ENCODE measurements at places on chromosomes 2 and 18.
A peak's percentile ranks its signal among the peaks of the same experiment; 100 is the strongest.

GRCh38 chr2:42622943-42623676 lies 54.7 kb downstream of the MTA3 start:
- no peak for DNase-seq

DNA sequence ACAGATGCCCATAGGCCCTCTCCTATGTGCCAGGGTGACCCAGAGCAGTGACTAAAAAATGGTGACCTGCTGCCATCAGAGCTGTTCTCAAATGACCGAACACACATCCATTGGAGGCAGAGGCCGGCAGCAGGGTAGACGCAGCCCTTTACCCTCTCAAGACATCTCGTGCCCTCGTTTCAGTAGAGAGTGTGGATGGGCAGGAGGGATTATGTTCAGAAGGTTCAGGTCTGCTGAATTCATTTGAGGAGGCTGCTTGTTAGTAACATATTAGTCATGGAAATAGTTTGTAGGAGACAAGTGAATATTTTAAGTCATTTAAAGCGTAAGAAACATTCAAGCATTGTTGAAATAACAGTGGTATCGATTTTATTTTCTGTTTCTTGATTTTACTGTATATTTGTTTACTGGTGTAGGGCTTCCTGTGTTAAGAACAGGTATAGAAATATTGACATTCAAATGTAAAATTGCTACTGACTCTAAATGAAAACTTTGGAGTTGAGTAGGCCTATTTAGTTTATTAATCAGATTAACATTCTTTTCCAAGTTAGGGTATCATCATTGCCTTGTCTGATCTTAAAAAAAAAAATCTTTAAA lies 82.6 kb downstream of the ZNF532 start:
- DNase-seq, result no peak

DNA sequence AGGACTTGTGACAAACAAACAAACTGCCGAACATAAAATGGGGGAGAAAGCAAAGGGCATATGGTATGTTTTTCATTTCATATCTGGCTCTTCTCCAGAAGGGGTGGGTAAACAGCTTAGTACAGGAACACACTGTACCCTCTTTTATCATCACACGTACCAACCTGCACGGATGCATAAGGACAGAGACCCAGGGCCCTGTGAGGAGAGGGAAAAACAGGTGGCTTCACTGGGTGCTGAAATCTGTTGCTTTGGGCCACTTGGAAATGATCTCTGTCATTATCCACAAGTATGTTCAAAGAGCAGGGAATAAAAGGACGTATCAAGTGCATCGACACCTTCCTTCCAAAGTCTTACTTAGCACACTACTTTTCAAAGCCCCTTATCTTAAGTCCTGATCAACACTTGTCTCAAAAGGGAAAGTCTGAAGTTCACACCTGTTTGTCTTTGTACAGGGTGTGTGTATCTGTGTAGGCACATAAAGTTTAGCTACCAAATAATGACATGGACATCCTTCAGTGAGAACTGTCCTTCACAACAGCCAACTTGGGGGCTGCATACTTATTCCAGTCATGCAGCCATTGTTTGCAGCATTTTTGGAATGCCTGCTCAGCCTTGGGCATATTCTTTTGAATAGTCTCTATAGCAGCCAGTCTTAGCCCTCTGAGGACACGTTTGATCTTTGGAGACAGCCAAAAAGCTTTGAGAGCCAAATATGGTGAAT lies 60.6 kb downstream of the IRS1 start:
- no peak for DNase-seq

DNA sequence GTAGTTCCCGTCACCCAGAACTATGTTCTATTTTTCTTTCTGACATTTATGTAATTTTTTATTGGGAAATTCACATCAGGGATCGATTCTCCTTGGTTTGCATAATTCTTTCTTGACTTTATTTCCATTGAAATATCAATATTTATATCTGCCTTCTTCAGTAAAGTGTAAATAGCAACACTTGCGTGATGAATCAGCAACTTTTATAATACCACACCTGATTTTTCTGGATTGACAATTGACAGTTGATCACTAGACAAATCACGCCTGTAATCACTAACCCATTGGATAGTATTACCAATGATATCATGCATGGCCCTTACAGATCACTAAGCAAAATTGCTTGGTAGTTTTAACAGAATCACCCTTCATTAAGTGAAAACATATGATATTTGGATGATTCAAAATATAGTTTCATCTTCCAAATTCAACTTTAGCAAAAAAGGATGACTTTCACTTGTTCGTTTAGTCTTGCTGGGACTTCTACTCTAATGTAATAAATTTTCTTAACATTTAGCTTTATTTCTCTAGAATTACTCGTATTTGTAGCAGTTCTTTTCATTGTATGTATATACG lies 139.0 kb upstream of the RASGRP3 start:
- no peak for DNase-seq

- no peak for DNase-seq
Observed at GRCh38 chr2:82665691-82666090, 1793.4 kb downstream of the SUCLG1 start.

DNA sequence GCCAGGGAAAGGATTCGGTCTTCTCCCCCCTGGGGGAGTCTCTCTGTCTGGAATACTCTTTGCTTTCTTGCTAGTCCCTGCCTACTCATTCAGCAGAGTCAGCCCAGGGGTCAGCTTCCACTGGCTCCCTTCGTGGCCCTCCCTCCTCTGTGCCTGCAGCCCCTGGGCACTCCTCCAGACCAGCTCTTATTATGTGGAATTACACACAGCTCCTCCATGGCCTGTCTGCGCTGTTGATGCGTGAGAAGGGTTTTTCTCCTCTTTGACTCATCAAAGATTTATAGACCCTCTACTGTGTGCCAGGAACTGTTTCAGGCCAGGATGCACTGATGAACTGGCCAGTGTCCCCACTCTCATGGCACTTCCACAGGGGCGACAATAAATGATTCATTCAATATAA lies 44.4 kb downstream of the ST8SIA5 start:
- no peak for DNase-seq

DNA sequence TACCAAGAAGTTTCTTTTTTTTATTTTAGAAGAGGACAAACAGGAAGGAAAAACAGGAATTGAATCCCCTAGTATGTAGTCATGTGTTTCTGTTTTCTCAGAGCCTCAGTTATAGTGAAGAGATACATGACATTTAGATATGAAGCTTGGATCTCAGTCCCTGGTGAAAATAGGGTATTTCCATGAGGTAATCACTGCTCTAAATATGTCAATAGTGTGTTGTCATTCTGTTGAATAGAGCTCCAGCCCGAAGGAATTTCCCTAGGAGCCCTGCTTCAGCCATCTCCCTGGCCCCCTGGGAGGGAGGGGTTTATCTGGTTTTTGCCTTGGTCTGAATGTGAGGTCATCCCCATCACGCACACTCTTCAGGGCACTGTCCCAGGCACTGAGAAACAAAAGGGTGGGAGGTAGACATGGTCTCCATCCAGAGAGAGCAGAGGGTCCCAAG lies 47.1 kb upstream of the REL start:
- peak; percentile 48 for DNase-seq

DNA sequence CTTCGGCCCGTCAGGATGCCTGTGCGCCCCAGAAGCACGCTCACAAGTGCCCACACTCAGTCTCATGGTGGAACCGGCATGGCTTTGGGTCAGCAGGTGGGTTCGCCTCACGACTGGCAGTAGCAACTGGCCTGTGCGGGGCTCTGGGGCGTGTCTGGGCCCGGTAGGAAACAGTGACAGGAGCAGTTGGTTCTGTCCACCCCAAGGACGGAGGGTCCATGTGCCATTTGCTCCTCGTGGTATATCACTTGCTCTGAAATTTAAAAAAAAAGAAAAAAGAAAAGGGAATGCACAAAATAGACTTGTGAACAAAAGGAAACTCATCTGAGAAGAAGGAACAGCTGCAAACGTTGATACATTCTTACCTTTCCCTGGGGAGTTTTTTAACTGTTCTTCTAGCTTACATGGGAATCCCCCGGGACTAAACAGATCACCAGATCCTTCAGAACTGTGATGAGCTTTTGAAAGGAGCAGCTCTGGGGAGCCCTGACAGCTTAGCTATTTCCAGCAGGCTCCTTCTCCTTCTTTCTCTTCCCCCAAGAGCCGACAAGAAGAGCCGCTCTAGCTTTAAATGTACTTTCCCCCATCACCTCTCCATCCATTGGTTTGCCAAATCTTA lies 42.8 kb downstream of the TRAPPC12 start:
- no peak for DNase-seq

DNA sequence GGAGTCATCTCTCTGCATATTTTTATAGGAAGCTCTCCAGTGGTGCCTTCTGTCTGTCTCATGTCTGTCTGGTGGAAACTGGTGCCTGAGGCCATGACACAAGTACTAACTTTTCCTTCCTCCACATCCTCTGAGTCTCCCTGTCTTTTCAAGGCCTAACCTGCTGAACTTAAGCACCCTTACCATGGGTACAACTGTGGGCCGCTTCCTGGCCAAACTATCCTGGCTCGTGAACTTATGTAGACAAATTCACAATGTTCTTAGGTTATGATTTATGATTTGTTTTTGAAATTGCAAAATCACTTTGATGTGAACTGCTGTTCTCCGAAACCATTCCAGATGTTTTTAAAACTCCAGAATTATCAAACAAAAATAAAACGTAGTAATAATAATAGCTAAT lies 804.5 kb upstream of the POU3F3 start:
- DNase-seq, result no peak

- DNase-seq, result no peak
Observed at GRCh38 chr2:165582409-165582808, 112.9 kb downstream of the CSRNP3 start.

- DNase-seq, result peak; percentile 78
Observed at GRCh38 chr2:223727562-223727961, 109.8 kb downstream of the AP1S3 start.

DNA sequence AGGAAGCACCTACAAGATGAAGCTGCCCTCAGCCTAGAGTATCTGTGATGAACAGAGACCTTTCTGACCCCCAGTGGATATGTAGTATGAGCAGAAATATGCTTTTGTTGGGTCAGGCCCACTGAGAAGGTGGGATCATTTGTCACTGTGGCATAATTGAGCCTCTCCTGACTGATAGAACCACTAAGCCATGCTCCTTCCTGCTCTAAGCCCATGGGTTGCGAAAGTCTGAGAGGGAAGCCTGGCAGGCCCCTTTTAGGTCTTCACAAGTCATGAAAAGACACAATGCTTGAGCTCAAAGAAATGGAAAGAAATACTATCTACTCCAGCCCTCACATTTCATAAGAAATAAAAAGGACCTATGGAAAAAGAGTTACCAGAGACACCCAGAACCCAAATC lies 127.7 kb downstream of the TNS1 start:
- no peak for DNase-seq

- DNase-seq, result no peak
Observed at GRCh38 chr2:12046641-12047040, 300.2 kb downstream of the LPIN1 start.

- no peak for DNase-seq
Observed at GRCh38 chr2:100972452-100972851, 29.6 kb upstream of the RPL31 start.

- no peak for DNase-seq
Observed at GRCh38 chr2:182729710-182730339, 13.8 kb downstream of the DNAJC10 start.

DNA sequence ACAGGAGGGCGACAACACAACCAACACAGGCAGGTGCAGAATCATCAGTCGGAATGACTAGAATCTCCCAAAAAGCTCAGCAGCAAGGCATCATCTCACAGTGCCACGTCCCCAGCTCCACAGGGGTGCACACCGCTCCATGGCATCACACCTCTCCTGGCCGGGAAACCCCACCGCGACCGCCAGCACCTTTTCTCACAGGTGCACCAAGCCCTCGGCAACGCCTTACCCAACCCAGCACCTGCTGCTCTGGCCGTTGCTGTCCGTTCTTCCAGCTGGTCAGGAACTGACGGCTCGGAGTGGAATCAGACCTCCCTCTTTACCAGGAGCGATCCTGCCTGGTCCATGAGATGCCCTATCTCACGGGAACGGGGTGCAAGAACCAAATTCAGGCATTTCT lies 61.3 kb downstream of the ZNF516 start:
- DNase-seq, result no peak

DNA sequence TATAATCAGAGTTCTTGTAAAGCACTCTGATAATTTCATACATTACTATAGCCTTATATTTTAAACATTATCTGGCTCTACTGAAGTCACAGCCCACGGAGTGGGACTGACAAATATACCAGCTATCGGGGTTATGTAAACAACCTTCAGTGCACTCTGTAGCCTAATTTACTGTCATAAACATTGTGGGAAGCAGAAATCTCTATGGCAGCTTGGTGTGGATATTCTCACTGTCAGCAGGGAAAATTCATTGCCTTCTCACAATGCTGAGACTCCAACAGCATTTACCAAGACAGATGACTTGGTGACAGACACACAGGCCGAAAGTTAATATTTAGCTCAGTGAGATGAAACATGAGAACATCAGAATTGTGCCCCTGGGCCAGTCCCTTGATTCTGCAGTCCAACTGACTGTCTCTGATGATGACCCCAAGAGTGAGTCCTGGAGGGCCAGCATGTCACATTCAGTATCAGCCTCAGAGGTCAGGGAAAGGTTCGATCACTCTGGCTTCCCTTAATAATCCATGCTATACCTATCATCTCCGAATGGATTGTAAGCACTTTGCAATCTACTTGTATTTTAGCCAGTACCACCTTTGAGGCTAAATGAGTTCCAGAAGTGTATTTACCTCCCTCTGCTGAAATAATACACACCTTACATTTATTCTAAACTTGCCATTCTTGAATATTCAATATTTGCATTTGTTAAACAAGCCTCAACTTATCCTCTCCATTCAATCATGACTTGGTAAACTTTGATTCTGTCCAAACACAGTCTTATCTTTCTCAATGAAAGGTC lies 146.2 kb upstream of the OSR1 start:
- DNase-seq, result no peak

- DNase-seq, result no peak
Observed at GRCh38 chr2:14567561-14567960, 65.0 kb upstream of the LRATD1 start.

GRCh38 chr18:43007365-43007764 lies 108.1 kb downstream of the RIT2 start:
- DNase-seq, result no peak

DNA sequence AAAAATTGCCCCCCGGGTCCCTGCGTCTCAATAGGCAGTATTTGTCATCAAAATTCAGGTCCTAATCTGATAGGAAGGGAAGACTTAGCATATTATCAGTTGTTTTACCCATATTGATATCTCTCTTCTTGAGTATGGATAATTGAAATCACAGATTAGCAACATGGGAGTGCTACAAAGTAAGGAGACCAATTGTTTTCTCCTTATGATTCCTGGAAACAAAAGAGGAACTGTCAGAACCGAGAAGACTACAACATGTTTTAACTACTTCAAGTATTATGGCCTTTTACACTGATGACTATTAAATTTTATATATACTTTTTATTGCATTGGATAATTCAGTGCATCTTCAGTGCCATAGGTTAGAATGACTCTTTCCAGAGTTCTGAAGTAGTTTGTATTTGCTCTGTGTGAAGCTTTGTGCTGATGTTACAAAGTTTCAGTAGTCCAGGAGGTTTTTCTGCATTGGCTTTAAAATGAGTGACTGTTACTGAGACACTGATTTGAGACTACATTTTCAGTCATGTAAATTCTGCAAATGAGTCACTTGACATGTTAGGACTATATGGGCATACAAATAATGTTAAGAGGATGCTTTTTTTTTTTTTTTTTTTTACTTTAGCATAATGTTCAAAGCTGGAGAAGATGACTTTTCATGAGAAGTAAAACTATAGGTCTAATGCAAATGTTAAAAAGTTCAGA lies 19.7 kb upstream of the TLK1 start:
- DNase-seq, result no peak

Measured in pons (tissue), 1 donor.